ENCODE measurements at places on chromosomes 4 and X.

DNA sequence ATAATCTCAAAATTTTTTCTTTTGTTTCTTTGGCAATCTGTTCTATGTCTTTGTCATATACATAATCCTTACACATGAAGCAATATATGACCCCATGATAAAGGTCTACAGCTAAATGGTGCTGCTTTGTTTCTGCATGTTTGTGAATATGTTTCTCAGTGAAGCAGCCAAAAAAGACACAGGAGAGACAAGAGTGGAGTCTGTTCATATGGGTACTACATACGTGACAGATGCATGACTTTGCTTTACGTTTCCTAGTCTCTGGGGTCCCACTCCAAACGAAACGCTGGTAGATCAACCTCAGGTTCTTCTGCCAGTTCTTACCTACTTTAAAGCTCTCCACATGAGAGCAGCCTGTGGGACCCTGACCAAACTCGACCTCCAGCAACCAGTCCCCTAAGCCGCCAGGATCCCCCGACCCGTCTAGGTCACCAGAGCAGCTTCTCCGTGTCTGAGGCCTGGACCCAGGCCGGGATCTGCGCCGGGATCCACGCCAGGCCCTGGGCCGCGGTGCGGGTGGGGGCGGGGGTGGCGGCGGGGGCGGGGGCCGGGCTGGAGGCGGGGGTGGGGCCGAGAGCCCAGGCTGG lies 1.5 kb downstream of the USP51 start:
- DNase-seq: peak; percentile 22

DNA sequence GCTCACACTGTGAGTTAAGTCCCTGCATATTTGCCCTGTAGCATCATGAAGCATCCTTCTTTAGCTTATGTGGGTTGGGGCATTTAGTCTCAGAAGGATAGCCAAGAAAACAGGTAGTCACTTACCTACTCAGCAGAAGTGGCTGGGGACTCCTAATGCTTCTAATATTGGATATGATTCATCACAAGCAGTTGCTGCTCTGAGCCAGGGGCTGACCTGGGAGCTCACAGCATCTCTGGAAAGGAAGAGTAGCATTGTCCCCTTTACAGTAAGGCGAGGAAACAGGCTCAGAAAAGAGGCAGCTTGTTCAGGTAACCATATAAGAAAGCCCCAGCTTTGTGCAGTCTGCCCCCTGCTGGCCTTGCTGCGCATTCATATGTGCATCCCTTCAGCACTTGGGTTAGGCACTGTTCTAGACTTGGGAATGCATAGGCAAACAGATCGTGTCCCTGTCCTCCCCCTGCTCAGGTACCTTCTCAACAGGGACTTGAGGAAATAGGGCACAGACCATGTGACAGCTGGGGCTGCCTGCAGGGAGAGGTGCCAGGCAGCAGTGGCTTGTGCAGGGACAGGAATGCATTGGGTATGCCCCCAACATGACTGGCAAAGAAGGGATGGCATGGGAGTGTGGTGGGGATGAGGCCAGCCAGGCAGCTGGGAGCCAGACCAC lies 35.7 kb upstream of the TBC1D14 start:
- peak; percentile 71 for DNase-seq

- no peak for DNase-seq
Measured at GRCh38 chr4:159150396-159150795, 47.5 kb downstream of the RAPGEF2 start.

DNA sequence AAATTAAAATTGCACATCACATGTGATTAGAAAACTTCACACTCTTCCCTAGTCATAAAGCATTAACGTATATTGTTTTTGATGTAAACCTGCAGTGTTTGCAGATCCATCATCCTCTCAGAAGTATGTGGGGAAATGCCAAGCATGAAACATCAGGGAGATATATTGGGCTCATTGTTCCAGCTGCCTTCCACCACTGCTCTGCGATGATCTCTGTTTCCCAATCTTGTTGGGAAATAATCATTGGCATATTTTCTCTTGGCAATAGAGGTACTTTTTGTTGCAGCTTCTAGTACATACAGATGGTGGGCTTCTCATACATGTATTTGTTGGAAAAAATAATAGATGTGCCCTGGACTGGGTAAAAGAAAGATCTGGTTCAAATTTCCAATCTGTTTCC lies 466.3 kb upstream of the HS3ST1 start:
- no peak for DNase-seq

- DNase-seq: no peak
Measured at GRCh38 chrX:33457102-33457501, 245.8 kb upstream of the DMD start.

- DNase-seq: peak; percentile 23
Measured at GRCh38 chr4:159027535-159027934, 75.3 kb upstream of the RAPGEF2 start.

GRCh38 chrX:15072880-15073279 lies 197.0 kb downstream of the ASB9 start:
- no peak for DNase-seq

DNA sequence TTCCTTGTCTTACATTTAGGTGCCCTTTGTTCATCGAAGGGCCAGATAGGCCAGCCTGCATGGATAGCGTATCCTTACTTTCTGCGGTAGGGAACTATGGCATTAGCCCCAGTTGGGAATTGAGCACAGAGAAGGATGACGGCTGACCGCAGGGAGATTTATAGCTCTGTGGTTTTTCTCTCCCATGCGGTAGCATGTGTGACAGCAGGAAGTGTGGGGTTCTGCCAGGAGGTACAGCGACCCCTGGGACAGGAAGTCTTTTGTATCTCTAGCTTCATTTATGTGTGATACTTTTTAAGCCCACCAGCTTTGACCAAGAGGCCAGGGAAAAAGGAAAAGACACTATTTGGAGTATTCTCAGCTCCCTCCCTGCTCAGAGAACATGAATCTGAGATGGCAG lies 33.1 kb downstream of the GAB3 start:
- no peak for DNase-seq

DNA sequence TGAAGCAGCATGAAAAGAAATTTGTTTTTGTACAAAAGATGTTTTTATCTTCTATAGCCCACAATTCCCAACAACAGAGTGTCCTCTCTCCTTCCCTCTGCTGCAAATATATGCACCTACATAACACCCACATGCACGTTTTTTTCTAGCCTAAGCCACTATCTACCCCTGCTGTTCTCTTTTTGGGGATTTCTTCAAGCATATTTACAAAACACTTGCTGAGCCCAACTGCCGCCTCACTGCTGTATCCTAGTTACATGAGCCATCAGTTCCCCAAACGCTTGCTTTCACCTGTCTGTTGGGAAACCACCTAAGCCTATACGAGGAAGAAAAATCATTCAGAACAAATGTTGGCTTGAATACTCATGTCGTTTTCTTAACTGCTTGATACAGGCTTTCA lies 127.2 kb downstream of the CHRNA9 start:
- DNase-seq: peak; percentile 59

DNA sequence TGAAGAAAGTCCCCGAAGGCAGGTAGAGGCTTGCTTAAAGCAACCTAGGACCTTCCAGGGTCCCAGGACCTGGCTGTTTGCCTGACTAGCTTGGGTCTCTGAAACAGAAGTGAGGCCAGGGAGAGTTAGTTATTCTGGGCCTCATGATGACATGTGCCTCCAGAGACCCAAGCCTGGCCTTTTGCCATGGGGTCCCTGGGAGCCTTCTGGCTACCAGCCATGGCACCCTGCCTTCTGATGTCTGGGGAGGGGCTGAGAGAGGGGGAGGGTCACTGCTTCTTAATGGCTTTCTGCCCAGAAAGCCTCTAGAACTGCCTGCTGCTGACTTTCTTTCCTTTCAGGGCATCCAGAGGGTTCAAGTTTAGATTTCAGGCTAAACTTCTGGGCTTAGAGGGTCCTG lies 1.0 kb upstream of the STARD8 start:
- DNase-seq: no peak

- no peak for DNase-seq
Measured at GRCh38 chr4:153341575-153342090, 2.9 kb upstream of the MND1 start.

DNA sequence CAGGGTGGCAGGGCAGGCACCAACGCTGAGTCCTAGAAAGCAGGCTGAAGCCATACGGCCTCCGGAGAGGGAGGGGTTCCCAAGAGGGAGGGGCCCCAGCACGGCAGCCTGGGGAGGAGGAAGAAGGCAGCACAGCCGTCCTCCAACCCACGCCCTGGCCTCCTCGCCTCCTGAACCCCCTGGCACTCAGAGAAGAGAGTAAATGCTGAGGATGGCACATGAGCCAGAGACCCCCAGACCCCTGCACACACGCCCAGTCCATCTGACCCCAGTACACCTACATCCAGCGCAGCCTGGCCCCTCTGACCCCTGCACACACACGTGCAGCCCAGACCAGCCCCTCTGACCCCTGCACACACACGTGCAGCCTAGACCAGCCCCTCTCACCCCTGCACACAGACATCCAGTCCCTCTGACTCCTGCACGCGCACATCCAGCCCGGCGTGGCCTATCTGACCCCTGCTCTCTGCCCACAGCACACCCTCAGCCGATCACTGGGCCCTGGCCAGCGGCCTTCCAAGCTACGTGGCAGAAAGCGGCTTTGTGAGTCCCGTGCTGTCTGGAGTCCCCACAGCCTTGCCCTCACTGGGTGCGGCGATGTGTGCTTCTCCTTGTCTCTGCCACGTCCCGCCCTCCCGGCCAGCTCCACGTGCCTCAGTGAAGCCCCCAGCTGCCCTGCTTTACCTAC lies 18.5 kb downstream of the ATP5ME start:
- no peak for DNase-seq

GRCh38 chrX:135572436-135572835 lies 52.0 kb downstream of the INTS6L start:
- no peak for DNase-seq

DNA sequence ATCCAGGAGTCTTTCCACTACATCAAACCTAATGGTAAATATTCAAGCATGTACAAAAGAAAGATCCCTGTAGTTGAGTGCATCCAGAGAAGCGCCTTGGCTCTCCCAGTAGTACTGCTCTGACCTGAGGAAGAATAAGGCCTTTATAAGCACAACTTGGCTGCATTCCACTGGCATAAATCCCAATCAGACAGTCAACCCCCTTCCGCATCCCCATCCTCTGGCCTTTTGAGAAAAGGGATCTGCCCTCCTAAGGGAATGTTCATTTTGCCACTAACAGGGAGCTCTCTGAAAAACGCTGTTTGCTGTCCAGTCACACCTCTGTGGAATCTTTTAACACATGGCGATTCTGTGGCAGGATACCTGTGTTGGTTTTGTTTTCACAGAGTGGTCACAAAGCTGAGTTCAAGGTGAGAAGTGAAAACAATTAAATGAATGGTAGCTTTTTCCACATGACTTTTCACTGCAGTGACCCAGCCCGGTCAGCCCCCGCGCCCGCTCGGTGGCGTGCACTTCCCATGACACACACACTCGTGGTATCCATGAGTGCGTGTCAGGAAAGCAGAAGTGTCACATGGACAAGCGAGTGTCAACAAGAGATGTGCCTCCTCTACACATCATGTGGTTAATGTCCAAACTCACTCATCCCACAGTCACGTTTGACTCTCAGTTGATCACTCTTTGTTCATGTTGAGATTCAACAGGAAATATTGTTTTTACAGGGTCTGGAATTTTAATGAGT lies 112.2 kb upstream of the ENPP6 start:
- DNase-seq: peak; percentile 36

DNA sequence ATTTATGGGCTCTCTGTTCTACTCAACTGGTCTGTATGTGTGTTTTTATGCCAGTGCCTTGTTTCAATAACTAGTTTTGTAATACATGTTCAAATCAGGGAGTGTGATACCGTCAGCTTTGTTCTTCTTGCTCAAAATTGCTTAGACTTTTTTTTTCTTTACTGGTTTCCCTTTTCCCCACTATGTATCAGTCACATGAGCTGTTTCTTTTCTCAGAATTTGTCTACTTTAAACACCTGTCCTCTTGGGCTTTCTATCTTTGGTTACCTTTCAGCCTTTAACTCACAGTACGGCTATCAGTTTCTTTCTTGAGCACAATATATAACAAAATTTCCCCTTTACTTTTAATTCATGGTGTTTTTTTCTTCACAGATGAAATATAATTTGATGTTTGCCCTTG lies 5.4 kb upstream of the GLRA3 start:
- no peak for DNase-seq

DNA sequence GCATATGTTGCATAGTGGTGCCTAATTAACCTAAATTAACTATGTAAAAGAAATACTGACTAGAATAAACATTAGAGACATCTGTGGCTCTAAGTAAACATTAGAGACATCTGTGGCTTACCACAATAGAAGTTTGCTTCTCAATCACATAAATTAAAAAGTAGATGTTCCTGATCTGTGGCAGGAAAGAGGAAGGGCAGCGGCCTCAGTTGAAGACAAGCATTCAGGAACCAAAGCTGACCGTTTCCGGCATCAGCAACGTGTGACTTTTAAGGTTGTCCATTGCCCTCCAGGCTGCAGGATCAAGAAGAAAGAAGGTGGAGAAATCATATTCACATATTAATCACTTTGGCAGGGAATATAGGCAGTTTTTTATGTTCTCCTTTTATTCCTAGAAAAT lies 336.3 kb upstream of the TRAM1L1 start:
- no peak for DNase-seq

DNA sequence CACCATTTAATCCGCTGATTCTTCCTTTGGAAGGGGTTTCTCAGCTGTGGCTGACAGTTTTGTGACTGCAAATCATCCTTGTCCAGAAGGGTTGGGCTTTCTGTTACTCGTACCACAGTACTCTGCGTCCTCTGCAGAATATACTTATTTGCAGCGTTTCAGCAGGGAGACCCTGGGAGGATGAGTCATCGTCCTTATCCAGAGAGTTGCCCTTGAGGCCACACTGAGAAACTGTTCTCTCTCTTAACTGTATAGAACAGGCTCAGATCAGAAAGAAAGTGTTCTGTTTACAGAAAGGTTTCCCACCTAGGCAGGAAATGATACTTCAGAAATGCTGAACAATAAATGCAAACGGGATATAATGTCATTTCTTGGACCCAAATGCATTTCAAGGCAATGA lies 47.8 kb upstream of the DDX53 start:
- no peak for DNase-seq

- no peak for DNase-seq
Measured at GRCh38 chr4:99361899-99362275, 9.3 kb upstream of the ADH1C start.

DNA sequence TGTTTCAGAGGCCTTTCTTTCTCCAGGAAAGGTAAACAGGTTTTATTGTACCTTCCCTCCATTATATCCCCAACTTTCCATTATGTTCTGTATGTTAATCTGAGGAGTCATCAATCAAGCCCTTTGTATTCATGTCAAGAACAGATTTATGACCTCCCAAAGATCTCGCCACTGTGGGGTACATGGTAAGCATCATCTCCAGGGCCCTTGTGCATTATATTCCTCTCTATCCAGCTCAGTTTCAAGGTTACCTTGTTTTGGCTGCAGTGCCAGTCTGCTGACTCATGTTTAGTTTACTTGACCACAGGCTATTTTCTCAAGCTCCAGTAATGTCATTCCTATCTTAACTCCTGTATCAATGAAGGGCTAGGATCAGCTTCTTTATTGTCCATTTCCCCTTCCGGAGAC lies 125.1 kb upstream of the FRMPD4 start:
- DNase-seq: no peak
